Central memory CD4-positive, alpha-beta T cell (primary cell): ENCODE measurements at places on chromosomes 2 and 18.

DNA sequence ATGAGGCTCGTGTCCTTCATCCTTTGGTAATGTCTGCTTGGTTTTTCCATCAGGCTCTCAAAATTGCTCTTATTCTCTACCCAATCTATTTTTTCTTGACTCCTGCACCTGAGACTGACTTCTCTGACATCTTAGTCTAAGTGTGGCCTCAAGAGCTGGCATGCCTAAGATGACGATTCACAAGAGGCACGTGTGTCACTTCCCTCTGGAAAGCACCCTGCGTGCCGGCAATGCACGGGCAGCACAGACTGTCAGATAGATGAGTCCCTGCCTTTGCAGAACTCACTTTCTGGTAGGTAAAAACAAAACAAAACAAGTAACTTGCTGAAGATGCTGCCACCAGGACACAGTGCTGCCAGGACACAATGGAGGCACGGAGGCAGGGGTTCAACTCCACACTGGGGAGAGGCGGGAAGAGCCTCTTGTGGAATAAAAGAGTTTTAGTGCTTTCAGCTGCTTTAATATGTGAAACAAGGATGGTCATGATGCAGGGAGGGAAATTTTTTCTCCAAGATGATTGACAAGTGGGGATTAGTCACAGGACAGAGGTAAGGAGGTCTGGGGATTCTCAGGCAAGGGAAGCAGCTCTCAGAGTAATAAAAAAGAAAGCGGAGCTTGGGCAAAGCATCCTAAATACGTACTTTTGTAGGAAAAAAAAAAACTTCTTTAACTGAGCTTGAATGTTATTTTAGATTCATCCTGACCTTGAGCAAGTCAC lies 27.3 kb downstream of the CYB5A start:
- DNase-seq = no peak

DNA sequence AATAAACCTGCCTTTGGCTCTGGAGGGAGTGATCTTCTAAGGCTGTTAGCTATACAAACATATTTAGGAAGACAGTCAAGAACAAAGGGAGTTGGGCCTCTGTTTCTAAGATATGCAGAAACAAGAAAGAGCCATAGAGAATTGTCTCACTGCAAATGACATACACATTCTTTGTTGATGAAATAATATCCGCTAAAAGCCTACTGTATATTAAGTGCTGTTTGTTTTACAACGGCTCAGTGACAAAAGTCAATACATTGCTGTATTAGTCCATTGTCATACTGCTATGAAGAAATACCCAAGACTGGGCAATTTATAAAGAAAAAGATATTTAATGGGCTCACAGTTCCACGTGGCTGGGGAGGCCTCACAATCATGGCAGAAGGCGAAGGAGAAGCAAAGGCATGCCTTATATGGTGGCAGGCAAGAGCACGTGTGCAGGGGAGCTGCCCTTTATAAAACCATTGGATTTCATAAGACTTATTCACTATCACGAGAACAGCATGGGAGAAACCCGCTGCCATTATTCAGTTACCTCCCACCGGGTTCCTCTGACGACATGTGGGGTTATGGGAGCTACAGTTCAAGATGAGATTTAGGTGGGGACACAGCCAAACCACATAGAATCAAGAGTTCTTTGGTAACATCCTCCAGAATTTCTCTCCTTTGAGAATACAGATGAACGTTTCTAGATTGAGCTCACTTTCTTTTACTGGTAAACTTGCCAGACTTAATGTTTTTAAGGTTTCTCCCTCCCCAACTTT lies 157.8 kb downstream of the PIK3C3 start:
- DNase-seq = no peak

DNA sequence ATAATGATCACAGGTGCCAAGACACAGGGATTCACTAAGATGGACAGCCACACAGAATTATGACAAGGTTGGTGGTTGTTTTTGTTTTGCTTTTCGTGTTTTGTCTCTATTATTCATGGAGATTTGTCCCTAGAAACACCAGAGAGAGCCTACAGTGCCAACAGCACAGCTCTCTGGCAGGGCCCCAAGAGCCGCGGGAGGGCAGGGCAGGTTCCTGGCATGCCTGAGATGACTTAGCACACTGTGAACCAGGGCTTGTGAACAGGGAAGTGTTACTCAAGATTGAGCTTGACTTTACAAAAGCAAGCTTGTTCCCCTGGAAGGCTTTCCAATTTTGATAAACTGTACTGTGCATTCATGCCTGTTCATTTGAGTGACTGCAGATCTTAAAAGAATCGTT lies 437.4 kb upstream of the SALL3 start:
- no peak for DNase-seq

GRCh38 chr2:218888341-218888740 lies 7.7 kb downstream of the WNT10A start:
- no peak for DNase-seq

DNA sequence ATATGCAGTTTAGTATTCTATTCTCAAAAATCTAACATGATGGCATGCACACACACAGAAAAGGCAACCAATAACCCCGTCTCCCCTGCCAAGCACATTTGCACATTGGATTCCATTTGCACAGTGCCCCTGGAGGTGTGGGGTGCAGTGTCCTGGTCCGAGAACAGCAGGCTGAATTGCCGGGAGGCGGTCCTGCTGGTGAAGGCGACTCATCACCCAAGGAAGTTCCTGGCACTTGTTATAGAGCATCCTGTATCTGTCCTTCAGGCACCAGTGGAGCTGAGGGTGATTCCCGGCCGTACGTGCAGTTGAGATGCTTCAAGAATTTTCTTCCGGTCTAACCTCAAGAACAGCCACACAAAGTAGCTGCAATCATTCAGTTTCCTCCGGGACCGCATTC lies 73.0 kb upstream of the RAB12 start:
- no peak for DNase-seq

GRCh38 chr18:43160509-43160908 lies 45.0 kb upstream of the RIT2 start:
- DNase-seq = no peak

DNA sequence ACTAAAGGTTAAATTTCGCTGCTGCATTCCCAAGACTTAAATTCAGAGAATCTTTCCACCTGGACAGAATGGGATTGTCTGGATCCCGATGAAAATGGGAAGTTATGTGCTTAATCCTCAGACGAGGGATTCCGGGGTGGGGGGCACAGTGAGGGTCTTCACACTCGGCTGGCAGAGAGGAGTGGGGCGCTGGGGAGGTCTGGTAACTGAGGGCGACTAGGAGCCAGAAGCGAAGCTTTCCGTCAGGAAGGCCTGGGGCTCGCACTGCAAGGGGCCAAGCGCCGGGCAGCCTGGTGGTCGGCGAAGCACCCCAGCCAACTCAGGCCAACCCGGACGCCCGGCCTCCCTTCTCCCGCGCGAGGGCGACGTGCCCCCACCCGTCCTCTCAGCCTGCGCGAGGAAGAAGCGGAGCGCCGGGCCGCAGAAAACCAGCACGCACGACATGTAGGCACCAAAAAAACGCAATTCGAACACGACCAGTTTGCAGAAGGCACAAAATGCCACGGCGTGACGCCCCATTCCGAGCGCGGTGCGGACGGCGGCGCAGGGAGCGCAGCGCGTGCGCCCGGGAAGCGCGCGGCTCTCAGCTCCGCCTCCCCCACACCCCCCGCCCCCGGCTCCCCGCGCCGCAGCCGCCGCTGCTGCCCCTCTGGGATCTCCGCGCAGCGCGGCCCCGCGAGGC lies 188.1 kb downstream of the ZEB2 start:
- no peak for DNase-seq

- no peak for DNase-seq
These were observed 154.2 kb upstream of the ID2 start for GRCh38 chr2:8527676-8528075.

DNA sequence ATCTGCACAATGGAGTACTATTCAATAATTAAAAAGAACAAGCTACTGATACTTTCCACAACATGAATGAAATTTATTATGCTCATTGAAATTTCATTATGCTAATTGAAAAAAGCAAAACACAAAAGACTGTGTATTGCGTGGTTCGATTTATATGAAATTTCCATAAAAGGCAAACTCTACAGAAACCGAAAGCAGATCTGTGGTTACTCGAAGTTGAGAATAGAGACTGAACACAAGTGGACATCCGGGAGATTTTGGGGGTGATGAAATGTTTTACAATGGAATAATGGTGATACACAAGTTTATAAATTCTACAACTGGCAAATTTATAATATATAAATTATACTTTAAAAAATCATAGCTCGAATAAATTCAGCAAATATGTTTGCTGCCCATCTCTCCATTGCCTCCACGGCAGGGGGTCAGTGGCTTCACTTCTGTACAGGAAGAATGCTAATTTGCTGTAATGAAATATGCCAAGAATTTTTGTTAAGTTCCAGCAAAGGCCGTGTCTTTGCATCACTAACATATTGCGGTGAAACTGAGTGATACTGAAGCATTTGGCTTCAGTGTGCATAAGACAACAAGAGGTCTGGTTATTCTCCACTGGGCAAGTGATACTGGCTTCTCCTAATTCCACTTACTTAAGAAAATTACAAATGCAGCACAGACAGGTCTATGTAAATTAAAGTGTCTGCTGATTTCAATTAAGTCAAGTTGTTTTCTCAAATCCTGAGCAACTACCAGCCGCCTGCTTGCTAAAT lies 96.7 kb downstream of the TMEM163 start:
- DNase-seq = no peak

DNA sequence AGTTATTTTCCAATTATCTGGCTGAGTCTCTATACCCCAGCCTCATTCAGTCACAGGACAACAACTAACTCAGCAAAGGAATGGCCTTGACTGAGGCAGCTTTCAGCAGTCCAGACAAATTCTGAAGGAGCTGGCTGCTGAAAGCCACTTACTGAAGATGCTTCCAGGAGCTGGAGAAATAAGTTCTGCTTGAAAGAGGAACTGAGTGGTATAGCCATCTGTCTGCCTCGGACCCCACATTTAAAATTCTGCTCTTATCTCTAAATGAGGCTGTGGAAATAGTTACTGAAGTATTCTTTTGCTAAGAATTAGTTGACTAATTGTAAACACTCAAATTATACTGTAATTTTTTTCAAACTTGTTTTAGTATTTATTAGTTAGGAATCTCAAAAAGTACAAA lies 9.1 kb upstream of the GPD2 start:
- DNase-seq = no peak

GRCh38 chr2:48531141-48531648 lies 1.2 kb downstream of the STON1 start:
- DNase-seq = no peak

GRCh38 chr2:169509298-169509885 lies at the start of gene KLHL41:
Gene KLHL41 (plus strand): TSS chr2:169509702. CDS start chr2:169509779, 77 bp downstream.
- no peak for DNase-seq

DNA sequence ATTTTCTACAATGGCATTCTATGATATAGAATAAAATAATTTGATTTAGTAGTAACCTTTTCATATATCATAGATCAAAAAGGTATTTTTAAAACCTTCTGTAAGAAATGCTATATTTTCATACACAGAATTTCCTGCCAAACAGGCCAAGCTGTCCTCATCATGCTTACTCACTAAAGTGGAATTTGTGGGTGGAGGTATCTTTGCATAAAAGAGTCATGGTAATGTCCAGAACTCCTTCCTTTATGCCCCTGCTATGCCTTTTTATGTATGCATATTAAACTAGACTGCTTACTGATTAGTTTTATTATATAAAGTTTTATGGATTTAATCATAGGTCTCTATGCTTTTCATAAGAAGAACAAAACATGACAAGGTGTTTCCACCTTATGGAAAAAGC lies 27.5 kb upstream of the MARCHF7 start:
- no peak for DNase-seq

DNA sequence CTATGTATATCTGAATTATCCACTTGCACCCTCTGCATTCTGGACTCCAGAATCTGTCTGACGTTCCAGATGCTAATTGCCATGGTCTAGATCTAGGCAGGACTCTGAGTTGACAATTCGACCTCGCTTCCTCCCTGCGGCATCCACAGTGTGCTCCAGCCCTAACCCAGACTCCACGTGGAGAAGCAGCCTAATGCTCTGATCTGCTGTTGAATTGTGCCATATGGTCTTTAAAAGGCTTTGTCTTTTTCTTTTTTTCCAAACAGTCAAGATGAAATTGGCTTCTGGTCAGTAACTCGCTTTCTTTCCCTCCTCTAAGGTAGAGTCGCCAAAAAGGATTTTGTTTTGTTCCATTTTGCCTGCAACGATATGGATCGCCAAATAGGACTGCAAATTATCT lies 752.6 kb upstream of the ID2 start:
- no peak for DNase-seq

DNA sequence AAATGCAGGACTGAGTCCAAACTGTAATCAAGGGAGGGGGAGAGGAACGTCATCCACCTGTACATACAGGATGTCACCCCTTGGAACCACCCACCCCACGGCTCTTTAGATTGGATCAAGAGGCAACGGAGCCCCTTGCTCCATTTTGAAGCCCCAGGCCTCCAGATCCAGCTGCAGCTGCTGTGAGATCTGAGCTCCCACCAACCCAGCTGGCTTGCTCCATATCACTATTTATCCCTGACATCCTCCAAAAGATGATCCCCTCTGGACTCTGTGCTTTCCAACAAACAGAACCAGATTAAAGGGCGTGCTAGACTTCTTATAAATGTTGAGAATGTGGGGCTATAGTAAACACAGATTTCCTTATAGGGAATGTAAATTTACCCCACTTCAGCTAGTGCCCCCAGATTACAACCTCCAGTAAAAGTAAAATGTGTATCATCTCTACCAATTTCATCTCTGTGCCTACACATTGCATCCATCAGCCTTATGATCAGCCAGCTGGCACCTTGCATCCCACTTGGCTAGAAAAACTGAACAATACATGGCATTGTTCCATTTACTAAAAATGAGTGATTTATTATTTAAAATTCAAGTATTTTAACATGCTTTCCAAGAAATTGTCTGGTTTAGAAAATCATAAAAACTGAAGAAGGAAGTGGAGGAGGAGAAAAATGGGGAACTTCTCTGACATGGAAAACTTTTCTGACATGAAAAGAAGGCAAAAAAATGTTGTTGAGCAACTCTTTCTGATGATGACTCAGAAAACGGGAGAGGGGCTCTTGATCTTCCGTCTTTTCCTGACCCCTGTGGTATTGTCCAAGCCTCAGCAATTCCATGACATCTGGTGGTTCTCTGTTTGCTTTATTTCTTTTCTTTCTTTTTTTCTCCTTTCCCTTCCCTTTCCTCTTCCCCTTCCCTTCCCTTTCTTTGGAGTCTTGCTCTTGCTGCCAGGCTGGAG lies 262.6 kb upstream of the THUMPD2 start:
- DNase-seq = no peak

DNA sequence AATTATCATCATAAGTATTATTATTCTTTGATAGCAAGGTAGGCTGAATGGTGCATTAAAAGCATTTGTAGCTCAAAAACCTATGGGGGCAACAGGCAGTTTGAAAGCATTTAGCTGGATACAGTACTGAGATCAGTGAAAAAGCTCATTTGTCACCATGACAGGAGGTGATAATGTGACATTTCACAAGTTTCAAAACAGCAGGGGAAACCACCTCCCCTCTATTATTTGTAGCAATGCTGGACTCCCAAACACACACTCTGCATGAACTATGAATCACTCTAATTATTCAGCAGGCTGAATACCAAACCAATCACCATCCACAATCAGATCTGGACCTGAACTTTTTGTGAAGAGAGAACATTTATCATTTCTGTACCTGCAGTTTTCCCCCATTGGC lies 63.4 kb downstream of the MYO5B start:
- DNase-seq = no peak
